NCI-H2081 treated with DMSO at 0.1 percent for 48 hours (cell line): ENCODE measurements at places on chromosomes 5 and 9.

DNA sequence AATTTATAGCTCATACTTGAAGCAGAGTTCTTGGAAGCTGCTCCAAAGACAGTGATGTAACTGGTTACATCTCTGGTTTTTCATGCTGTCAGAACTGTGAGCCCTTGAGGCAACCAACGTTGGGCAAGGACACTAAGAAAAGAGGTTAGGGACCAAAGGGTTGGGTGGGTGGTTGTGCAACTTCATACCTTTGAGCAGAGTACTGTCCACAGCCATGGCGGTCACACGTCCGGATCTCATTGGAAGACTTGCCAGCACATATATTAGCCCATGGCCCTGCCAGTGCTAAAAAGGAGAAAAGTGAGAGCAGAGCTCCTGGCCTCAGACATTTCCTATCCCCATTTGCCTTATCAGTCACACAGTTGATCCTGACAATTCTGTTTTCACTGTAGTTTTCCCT is 2.1 kb downstream of the LECT2 start:
- no peak for DNase-seq

GRCh38 chr5:181218795-181219124 is 4.3 kb upstream of the TRIM41 start:
- DNase-seq = no peak

DNA sequence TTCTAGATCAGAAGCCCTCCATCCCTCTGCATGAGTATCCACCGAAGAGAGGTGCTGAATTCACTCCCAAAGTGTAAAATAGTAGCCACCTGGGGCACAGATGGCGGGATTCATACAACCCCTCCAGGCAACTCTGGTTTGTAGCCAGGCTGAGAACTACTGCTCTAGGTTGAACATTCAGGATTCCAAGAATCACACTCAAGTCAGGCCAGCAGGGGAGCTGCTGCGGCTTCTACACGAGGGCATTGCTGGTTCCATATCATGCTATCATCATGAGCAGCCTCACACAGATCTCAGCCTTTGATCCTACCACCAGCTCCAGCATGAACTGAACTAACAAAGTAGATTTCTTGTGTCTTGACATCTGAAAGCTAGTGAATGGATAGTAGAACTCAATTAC is 367.9 kb downstream of the DIRAS2 start:
- DNase-seq = no peak

- no peak for DNase-seq
Measured at GRCh38 chr5:89313804-89314588, 431.0 kb upstream of the MEF2C start.

GRCh38 chr9:91978740-91979414 is 28.8 kb upstream of the ROR2 start:
- no peak for DNase-seq

DNA sequence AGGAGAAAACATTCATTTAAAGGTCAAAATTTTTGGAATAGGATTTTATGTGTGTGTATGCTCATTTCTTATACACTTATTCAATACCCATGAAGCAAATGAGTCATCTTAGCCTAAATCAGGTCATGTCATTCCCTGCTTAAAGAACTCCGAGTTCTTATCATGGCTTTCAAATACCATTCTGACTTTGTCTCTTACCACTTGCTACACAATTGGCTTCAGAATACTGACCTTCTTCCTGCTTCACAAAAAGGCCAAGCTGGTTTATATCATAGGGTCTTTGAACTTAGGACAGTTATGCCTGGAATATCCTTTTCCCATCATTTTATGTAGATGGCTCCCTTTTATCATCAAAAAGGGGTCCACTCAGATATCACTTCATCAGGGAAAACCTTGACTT is 652.2 kb upstream of the WWC1 start:
- DNase-seq = no peak

GRCh38 chr9:131844745-131845118 is 104.9 kb upstream of the RAPGEF1 start:
- no peak for DNase-seq

DNA sequence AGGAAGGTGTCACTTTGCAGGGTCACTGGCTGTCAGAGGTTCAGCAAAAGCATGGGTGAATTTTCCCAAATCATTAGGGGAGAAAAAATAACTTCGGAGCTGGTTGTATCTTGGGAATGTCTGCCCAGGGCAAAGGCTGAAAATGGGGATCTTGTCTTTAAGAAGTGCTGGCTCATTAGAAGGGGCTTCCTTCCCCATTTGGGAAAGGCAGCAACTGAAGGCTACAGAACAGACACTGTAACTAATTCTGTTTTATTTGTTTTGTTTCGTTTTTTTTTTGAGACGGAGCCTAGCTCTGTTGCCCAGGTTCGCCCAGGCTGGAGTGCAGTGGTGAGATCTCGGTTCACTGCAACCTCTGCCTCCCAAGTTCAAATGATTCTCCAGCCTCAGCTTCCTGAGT is 70.3 kb upstream of the PCA3 start:
- no peak for DNase-seq

DNA sequence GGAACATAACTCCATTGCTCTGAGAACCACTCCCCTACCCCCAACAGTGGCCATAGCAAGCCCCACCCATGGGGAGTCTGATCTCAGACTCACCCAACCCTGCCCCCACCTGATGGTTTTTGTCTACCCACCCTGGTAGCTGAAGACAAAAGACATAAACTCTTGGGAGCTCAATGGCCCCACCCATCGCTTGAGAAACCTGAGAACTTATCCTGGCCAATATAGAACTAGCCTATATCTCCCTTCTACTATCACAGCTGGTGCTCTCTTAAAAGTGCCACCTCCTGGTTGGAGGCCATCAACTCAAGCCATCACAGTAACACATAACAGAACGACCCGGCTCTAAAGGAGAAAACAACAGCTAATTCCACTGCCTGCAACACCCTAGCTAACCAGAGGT is 47.9 kb upstream of the SNAPC3 start:
- no peak for DNase-seq

- DNase-seq = no peak
Measured at GRCh38 chr5:151192626-151193025, 31.3 kb downstream of the CCDC69 start.

DNA sequence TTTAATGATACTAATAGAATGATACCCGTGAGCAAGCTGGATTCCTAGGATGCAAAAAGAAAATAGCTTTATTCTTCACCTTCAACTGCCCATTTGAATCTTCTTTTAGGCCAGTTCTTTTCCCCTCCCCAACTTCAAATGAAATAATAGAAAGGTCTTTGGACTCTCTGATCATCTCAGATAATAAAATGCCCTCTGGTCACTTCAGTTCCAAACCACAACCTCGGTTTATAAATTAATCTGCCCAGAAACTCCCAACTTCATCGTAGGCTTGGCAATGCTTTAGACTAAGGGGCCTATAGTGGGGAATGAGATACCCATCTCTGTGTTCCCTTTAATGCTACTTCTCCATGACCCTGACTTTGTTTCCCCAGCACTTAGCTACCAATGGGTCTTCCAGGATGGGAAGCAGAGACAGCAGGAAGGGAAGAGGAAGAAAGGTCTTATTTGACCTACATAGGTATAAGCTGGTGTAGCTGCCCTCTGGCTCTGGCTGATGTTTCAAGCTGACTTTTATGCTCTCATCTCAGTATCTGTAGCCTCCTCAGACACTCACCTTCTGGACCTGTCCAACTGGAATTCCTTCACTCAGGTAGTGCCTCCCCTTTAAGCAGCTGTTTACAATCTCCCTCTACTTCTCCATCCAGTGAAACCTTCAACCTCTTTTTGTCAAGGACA is 47.2 kb upstream of the RAD23B start:
- no peak for DNase-seq

DNA sequence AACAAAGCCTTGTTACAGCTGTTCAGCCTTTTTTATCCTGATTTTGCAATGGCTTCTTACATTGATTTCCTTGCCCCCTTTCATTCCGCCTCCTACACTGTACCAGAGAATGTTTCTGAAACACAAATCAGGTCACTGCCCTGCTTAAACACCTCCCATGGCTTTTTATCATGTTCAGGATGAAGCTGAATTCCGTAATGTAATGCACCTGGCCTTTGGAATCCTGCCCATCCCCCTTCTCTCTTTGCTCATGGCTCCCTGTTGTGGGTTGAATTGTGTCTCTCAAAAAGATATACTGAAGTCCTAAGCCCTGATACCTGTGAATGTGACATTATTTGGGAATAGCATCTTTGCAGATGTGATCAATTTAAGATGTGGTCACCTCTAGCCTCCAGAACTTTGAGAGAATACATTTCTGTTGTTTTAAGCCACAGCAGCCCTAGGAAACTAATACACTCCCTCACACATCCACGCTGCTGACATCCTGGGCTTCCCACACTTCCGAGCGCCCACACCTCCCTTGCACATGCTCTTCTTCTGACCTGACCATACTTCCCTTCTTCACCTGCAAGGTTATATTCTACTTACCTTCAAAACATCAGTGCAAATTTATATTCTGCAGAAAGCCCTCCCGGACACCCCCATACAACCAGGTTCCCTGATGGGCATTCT is 101.2 kb downstream of the DNAH5 start:
- DNase-seq = no peak

- DNase-seq = no peak
Measured at GRCh38 chr9:86978922-86979474, 31.7 kb upstream of the GAS1 start.

GRCh38 chr5:56088967-56089829 is 94.4 kb upstream of the IL6ST start:
- no peak for DNase-seq

DNA sequence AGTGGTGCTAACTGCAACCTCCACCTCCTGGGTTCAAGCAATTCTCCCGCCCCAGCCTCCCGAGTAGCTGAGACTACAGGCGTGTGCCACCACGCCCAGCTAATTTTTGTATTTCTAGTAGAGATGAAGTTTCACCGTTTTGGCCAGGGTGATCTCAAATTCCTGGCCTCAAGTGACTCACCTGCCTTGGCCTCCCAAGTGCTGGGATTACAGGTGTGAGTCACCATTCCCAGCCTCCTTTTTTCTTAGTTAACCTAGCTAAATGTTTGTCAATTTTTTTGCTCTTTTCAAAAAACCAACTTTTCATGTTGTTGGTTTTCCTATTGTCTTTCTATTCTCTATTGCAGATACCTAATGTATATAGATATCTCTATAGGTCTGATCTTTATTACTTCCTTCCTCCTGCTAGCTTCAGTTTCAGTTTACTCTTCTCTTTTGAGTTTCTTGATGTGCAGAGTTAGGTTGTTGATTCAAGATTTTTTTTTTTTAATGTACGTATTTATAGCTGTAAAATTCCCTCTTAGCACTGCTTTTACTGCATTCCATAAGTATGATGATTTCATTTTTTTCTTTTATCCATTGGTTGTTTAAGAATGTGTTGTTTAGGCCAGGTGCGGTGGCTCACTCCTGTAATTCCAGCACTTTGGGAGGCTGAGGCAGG is 32.9 kb downstream of the FGD3 start:
- DNase-seq = no peak
